ENCODE measurements at places on chromosomes 2 and 18.

DNA sequence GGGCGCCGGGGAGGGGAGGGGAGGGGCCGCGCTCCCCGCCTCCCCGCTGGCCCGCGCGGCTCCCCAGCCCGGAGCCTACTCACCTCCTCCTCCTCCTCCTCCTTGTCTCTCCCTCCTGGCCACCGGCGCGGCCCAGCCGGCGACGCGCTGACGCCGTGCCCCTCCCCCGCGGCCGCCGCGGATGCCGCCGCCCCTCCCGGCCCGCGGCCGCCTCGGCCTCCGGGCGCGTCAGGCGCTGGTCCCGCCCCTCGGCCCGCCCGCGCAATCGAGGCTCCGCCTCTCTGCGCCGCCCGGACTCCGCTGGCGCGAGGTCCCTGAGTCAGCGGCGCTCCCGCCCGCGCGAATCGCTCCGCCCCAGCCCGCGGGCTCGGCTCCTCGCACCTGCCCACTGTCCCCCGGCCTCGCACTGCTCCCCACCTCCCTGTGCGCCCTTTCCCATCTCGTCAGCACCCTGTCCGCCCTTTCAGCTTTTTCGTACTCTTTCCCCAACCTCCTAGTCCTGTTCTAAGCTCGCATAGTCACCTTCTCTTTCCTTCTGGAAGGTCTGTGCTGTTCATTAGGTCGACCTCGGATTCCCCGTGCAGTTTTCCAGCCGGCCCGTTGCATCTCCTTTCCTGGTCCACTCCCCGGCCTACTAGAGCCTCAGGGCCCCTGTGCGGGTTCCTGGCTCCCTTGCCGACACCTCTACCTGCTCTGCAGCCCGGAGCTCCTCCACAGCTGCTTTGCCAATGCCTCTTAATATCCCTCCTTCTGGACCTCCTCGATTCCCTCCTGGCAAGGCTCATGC is 187.4 kb downstream of the ZEB2 start:
- peak; percentile 84 for DNase-seq

- no peak for DNase-seq
Measured at GRCh38 chr18:50696929-50697328, 122.9 kb downstream of the MRO start.

DNA sequence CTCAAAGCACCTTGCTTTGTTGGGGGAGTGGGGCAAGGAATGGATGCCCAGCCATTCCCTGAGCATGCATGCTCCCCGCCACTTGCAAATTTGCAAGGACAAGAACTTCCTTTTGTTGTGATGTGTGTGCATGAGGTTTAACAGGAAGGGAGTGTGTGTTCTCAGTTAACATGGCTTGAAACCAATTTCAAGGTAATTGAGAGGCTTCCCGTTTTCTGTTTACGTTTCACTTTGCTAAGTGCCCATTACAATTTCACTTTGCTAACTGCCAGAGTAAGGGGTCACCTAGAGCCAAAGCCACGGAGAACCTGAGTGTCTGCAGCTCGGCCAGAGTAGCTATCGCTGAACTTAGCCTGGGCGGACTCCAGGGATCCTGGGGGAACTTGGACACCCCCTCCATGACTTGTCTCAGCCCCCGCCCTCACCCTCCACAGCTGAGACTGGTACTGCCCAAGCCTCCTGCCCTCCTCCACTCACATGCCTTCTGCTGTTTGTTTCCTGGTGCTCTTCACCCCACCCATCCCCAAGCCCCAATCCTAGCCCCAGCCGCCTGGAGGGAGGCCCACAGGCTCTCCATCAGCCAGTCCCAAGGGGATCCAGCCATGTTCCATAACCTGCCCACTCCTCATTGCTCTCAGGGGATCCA is 53.6 kb upstream of the LAPTM4A start:
- no peak for DNase-seq

- no peak for DNase-seq
Measured at GRCh38 chr18:58983260-58984155, 118.8 kb downstream of the ZNF532 start.

- peak; percentile 57 for DNase-seq
Measured at GRCh38 chr2:200944467-200945394, 18.7 kb downstream of the ORC2 start.

DNA sequence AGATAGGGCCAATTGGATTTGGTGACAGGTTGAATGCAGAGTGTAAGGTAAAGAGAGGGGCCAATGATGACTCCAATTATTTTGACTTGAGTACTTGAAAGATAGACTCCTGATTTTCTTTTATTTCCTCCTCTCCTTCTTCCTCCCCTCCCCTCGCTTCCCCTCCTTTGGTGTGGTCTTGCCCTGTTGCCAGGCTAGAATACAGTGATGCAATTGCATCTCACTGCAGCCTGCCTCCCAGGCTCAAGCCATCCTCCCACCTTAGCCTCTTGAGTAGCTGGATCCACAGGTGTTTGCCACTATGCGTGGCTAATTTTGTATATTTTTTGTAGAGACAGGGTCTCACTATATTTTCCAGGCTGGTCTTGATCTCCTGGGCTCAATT is 2.3 kb downstream of the DGUOK start:
- DNase-seq: no peak

DNA sequence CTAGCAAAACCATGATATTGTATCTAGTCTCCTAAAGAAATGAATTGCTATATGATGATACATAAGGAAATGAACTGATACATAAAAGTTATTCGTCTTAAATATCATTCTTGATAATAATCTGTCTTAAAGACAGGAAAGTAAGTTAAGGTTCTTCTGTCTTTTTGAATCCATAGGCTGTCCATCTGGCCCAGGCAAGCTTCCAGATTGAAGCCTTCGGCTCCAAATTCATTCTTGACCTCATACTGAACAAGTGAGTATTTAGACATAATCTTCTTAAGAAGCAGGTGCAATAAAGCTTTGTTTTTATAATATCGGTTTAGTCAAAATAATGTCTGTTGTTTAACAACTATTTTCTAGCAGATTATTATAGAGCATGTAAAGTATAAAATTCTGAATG is 37.7 kb downstream of the ADAM23 start:
- DNase-seq: no peak

GRCh38 chr18:7657937-7658336 is 90.8 kb downstream of the PTPRM start:
- DNase-seq: no peak

DNA sequence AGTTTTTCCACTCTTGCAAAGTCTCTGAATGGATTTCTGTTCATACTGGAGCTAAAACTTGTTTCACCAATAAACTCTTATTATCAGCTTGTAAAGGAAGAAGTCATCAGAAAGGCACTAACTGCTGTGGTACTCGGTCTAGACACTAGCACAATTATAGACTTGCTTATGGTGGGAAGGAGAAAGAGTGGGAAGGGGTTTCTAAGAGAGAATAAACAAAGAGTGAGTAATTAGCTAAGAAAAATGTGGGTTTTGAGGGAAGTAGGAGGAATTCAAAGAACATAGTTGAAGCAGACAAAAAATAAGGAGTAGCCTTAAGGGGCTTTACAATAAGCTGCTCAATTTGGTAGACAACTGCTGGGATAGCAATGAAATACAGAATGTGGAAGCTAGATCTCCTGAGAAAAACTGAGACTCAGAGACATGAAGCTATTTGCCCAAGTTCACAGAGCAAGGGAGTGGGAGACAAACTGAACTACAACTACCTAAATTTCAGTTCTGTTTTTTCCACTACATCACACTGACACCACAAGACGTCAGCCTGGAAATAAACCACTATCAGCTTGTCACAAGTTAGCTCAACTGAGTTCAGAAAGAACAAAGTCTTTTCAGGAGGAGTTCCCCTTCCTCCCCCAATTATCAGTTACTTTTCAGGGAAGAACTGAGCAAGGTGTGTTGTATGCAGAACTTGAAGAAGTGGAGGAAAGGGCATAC is 59.7 kb downstream of the MAP4K3 start:
- DNase-seq: peak; percentile 13

- DNase-seq: no peak
Measured at GRCh38 chr2:24402242-24403097, 42.1 kb upstream of the ITSN2 start.

GRCh38 chr2:45275242-45275805 is 266.1 kb upstream of the SIX2 start:
- no peak for DNase-seq

DNA sequence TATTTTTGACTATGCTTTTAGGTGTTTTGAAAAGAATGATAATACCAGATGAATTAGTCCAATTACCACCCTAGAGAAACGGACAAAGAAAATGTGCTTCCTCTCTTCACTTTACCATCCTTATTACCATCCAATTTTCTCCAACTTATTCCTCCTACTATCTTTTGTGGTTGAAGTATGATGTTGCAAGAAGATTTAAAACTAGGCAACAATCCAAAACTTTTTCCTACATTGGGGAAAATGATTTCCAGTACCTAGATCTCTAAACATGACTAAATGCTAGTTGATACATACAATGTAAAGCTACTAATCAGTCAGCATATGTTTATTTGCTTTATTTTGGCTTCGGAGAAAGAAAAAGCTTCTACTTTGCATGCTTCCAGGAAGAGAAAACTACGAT is 355.0 kb upstream of the LYPD1 start:
- no peak for DNase-seq

- no peak for DNase-seq
Measured at GRCh38 chr18:31648966-31649429, 35.4 kb downstream of the B4GALT6 start.

DNA sequence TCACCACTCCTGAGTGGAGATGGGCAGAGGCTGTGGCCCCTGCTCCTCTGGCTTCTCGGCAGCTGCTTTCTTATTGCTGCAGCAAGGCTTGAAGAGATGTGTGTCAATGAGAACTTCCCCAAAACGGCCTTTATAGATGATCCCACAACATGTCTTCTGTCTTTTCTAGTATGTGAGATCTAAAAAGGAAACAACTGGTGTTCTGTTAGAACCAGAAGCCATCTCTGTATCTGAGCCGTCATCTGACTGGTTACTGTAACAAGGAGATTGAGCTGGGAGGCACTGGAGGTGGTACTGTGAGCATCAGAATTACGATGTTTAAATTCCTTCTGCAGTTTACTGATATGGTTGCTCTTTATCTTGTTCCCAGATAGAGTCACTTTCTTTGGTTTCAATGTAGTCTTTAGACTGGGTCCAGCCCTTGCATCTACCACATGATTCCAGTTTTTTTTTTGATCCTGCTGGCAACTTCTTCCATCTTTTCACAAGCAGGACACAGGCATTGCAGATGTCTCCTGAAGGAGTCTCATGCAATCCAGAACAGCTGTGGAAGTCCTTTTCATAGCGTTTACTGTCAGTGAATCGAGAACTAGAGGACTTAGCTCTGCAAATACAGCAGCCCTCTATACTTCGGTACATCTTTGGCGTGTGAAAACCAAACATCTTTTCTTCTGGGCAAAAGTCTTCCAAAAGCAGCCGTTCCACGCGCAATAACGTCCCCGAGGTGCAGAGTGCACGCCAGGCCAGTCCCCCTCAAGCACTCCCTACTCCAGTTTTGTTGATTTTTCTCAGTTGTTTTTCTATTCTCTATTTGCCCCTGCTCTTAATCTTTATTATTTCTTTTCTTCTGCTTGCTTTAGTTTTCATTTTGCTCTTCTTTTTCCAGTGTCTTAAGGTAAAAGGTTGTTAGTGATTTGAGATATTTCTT is 29.7 kb downstream of the TAF4B start:
- DNase-seq: no peak

Data from stimulated activated CD4-positive, alpha-beta T cell treated with anti-CD3 and anti-CD28 coated beads, TNF-alpha, amount 100 ng/mL, for 24 hours (primary cell).